ENCODE measurements at places on chromosomes 2 and 18.

DNA sequence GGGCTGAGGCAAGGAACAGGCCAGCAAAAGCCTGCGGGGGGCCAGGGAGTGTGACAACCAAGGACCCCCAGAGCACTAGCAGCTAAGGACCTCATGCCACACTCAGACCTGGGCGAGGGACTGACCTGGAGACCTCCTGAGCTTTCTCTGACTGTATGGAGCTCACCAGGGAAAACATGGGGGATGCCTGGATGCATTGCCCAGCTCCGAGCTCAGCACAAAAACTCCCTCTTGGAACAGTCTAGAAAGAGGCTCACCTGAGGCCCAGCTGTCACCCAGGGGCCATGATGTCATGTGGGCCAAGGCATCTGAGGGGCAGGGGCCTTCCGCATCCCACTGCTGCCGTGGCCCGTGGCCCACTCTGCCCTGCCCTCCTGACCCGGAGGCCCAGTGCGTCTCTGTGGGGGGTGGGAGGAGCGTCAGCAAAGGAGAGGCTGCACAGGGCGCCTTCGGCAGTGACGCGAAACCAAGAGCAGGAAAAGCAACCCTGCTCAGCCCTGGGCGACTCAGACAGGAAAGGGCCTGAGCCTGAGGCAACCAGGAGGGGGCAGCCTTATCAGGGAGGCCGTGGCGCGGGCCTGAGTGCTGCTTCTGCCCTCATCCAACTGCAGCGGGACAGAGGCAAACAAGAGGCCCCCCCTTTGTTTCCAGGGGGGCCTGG is 57.3 kb upstream of the ALPP start:
- peak; percentile 88 for DNase-seq

DNA sequence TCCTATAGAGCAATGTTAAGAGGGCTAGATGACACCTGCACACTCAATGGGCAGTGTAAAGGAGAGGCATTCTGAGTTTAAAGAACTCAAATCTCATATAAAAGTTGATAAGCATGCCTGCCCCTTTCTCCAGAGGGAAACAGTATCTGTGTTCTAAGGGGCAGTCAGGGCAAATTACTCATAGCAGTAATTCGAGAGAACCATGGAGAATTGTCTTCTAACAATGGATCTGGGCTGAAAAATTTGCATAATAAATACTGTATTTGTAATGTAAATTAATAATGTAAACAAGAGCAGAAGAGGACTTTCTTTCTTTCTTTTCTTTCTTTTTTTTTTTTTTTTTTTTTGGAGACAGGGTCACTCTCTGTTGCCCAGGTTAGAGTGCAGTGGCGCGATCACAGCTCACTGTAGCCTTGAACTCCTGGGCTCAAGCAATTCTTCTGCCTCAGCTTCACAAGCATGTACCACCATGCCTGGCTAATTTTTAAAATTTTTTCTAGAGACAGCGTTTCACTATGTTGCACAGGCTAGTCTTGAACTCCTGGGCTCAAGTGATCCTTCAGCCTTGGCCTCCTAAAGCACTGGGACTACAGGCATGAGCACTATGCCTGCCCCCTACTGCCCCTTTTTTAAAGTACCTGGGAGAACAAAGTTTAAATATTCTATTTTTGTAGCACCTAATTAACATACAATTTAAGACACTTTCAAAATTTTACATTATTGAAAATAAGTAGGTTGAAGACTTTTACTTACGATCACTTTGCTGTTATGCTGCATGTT is 70.6 kb downstream of the OTX1 start:
- no peak for DNase-seq

DNA sequence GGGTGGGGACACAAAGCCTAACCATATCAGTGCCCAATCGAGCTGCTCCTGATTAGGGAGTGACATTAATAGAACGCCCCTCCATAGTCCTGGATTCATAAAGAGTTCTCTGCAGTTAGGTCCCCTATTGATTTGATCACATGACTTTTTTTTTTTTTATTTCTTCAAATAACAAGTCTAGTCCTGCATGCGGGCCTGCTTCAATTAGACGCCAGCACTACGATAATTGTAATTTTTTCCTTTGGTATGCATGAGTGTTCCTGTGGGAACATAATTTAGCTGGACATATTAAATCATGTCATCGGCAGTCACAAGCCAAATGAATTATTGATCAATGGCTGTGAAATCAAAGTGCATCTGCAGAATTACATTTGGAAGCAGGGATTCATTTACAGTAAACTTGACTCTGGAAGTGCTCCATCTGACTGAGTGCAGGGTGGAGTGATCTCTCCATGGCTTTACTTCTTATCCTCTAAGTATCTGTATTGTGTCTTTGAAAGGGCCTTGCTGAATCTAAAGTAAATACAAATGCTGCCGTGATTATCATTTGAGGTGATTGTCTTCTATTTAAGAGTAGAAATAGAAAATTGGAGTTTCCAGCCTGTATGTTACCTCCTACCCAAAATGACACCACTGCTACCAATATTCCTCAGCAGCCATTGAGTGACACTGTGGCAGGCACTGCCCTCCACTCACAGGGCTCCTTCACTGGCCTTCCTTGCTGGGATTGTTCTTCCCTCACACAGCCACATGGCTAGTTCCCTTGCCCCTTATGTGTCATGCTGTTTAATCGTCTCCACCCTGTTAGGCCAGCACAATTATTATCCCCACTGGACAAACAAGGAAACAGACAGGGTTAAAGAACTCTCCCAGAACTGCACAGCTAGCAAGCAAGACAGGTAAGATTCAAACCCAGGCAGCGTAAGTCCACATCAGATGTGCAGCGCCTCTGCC is 337.4 kb upstream of the ID2 start:
- no peak for DNase-seq

DNA sequence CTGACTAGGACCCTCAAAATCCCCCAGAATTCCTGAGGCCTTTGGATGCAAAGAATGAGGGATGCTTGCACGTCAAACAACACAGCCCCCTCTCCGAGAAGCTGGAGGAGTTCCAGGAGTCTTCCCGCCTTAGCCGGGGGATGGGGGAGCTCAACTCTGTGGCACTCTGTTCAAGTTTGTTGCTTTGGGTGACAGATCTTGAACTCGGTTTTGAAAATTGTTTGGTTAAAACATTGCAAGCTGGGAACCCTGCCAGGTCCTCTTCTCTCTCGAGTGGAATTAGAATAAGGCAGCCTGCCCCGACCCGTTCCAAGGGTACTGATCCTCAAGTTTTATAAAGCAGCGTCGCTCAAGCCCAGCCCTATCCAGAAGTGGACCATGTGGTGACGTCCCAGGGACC is 244.1 kb downstream of the LOXHD1 start:
- DNase-seq, result no peak

DNA sequence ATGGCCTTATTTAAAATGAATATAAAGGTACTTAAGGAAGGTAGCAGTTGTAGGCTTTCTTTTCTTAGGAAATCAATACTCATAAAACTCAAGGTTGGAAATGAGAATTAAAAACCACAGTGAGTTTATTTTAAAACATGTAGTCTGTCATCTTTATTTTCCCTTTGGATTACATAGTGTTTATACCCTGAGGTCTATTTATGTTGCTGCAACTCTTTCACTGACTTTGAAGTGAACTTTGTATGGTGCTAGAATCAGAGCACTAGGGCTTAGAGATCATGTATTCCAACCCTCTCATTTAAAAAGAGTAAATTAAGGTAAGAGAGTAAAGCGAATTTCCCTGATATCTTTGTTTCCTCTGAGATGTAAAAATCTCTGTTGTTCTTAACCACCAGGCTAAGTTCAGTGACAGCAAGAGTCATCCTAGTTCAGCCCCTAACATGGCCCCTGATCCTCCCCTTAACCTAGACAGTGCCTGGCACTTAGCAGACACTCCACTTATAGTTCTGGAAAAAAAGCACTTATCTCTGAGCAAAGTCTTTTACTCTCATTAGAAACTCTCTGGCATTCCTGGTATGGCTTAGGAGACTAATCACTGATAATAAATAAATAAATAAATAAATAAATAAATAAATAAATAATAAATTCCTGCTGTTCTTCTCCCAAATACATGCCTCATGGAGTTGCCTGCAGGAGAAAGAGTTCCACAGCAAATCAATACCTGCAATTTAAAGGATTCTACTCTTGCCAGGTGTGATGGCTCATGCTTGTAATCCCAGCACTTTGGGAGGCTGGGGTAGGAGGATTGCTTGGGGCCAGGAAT is 33.0 kb upstream of the PPP1R1C start:
- no peak for DNase-seq

DNA sequence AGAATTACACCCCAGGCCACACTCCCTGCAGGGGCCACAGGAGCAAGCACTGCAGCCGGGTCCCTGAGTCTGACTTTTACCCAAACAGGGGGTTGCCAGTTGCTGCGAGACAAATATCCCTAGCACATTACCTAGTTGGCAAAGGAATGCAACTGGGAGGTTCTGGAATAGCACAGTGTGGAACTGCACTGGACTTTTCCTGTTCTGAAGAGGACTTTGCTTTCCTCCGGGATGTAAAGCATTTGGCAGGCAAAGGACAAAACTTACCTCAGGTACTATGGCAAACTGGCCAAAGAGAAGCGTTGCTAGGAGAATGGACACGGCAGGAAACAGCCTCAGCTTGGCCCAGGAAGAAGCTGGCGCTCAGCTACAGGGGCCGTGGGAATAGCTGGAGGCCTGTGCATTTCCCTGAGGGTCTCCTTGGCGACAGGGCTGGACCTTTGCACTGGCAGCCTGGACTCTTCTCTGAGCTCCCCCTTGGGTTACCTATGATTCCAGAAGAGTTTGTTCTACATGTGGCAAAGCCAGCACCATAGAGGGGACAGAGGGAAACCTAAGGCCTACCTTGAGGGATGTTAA is 45.0 kb downstream of the BCL11A start:
- no peak for DNase-seq

GRCh38 chr2:132252894-132253264 is 91.1 kb upstream of the ANKRD30BL start:
- no peak for DNase-seq

- DNase-seq, result no peak
Observed at GRCh38 chr2:119240311-119241204, 16.9 kb downstream of the STEAP3 start.

DNA sequence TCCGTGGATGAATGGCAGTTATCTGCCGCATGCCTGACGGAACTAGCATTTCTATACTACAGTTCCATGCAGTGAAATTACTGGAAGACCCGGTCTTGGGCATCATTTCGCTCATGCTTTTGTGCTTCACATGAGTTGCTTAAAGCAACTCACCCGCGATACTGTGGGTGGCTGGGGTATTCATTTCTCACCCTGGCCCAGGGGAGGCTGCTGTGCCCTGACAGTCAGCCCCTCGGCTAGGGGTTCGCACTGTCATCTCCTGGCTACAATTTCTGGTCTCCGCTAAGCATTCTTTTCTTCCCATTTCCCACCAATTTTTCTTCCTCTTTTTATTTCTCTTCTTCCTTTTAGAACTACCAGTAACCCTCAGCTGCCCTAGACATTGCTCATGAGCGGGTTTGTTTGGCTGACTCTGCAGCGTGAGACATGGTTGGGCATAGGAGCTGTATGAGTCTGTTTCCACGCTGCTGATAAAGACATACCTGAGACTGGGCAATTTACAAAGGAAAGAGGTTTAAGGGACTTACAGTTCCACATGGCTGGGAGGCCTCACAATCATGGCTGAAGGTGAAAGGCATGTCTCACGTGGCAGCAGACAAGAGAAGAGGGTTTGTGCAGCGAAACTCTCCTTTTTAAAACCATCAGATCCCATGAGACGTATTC is 16.5 kb upstream of the CNDP2 start:
- DNase-seq, result no peak

DNA sequence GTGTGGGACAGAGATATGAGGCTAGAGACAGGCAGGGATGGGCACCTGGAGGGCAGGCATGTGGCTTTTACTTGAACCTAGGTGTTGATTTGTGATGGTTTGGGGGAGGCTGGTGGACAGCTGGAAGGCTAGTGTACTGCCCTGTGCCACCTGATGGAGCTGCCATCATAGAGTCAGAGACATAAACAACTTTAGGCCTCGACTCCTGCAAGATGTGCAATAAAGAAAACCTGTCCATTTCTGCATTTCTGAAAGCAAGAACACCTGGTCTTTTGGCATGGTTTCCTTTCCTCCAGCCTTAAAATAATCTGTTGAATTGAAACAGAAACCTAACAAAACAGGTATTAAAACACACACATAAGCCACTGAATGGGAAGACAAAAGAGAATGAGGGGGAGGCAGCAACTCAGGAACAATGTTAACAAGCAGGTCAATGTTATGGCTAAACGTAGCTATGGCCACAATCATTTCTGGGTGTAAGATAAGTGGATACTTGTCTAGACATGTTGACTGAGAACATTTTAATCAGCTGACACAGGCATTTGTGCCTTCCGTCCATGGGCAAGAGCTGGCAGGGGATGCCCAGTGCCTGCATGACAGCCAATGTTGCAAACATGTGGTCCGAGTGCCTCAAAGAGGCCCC is 87.8 kb downstream of the KCTD1 start:
- DNase-seq, result no peak

All from activated CD8-positive, alpha-beta memory T cell treated with anti-CD3 and anti-CD28 coated beads, Interleukin-2, amount 10 ng/mL, durations not matched to agents 7 days and 5 days (primary cell).